BE2C (cell line): ENCODE measurements at places on chromosomes 2 and 18.
A peak's percentile ranks its signal among the peaks of the same experiment; 100 is the strongest.

DNA sequence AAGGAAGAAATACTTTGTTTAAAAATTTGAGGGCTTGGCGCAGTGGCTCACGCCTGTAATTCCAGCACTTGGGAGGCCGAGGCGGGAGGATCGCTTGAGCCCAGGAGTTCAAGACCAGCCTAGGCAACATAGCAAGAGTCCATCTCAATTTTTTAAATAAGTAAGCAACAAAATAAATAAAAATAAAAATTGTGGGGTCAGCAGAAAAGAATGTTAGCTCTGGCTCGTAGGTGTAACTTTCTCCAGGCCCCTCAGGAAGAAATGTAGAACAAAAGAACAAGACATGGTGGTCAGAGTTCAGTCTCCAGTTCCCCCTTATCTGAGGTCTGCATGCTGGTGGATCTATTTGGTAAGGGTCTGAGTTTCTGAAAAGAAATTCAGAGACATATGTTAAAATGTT is 20.4 kb upstream of the PDCL3 start:
- no peak for DNase-seq

GRCh38 chr18:79772865-79773696 is 24.7 kb upstream of the KCNG2 start:
- DNase-seq: no peak

- DNase-seq: peak; percentile 29
Observed at GRCh38 chr2:54773838-54774237, 50.4 kb downstream of the EML6 start.

- no peak for DNase-seq
Observed at GRCh38 chr2:135820003-135820618, 16.9 kb downstream of the LCT start.

GRCh38 chr18:23183411-23184150 is 48.3 kb downstream of the CABLES1 start:
- no peak for DNase-seq

GRCh38 chr18:77054606-77055428 is 77.8 kb downstream of the MBP start:
- peak; percentile 75 for DNase-seq

GRCh38 chr2:134275058-134275862 is 21.4 kb downstream of the MGAT5 start:
- DNase-seq: no peak

DNA sequence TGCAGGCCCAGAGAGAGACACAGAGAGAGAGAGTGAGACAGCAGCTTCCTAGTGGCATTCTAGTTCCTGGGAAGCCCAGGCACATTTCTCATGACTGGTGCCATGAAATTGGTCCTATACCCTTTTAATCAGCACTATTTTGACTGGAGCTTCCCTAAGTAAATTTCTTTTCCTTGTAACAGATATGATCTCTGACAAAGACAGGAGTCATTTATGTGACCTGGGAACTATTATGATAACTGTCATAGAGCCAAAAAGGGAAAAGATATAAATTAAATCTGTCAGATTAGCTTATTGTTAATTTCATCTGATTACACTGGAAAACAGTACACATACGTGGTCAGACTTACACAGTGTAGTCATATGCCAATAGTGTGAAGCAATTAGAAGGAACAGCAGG is 161.3 kb upstream of the HNRNPA3 start:
- no peak for DNase-seq

DNA sequence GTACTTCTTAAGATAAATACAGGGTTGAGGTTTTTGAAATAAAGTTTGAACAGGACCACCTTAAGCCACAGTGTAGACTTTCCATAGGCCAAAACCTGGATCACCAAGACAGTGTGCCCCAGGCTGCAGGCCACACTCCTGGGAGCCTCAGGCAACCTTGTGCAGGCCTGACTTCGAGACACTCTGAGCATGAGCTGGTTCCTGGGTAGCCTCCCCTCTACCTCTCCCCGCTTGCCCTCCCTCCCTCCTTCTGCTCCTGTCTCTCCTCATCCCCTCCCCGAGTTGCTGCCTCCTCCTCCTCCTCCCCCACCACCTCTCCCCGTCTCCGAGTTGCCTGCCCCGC is 10.6 kb upstream of the PROC start:
- no peak for DNase-seq

DNA sequence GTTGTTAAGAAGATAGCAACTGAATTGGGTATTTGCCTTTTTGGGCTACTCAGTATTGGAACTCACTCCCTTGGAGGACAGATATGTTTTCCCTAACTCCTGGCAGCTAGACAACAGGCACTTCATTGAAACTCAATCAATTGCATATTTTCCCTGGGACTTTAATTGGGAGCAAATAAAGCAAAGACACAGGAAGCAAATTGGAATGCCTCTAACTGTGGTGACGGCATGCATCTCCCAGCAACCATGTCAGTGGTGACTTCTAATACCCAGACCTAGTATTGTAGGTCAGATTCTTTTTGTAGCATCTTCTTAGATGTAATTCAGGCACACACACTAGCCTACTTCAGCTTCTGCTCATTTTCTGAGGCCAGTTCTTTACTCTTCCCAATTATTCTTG is 164.2 kb upstream of the SETBP1 start:
- no peak for DNase-seq

GRCh38 chr2:67471681-67472080 is 74.5 kb downstream of the ETAA1 start:
- no peak for DNase-seq

DNA sequence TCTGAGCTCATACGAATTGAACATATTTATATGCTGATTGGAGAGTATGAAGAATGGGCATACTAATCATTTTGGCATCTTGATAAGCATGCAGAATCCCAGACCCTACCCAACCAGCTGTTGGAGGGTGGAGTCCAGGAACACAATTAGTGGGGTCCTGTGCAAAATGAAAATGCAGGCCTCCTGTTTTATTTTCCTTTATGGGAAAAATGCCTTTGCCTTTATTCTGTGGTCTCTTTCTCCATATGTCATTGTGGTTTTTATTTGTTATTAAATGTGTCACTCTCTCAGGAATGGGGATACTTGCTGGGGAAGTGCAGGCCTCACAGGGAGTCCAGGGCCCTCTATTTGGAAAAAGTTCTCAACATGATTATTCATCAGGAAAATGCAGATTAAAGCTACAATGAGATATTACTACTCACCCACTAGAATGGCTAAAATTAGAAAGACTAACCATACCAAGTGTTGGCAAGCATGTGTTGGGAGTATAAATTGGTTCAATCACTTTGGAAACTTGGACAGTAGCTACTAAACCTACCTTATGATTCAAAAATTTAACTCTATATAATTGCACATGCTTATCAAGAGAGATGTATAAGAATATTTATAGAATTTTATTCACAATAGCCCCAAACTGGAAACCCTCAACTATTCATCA is 223.1 kb upstream of the FBXO11 start:
- no peak for DNase-seq

DNA sequence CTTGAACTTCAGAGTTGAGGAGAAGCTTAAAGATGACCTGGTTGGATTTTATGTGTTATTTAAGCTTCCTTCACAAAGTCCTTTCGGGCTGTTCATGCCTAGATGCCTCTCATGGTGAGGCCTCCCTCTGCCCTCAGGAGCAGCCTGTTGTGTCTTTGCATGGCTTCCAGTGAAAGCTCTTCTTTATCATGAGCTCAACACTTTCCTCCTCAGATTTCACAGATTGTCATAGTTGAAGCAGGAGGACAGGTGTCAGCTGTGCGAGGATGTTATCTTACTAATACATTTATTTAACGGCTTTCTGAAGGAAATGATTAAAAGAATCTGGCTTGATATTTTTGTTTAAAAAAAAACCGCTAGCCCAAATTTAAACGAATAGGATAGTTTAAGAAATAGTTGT is 48.8 kb upstream of the ITSN2 start:
- DNase-seq: no peak

DNA sequence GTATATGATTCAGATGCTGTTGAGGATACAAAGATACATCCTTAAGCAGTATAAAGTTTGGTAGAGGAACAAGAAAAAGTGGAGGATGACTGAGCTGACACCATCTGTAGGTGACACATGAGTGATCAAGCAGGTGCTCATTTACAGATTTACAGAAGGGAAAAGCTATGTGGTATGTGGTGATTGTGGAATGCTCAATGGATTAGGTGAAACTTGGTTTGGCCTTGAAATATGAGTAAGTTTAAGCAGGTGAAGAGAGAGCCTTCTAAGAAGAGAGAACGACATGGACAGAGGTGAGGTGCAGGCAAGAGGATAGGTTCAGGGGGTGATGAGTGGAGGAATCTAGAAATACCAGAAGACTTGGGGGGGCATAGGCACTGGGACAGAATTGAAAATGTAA is 5.9 kb downstream of the ASXL3 start:
- DNase-seq: no peak

DNA sequence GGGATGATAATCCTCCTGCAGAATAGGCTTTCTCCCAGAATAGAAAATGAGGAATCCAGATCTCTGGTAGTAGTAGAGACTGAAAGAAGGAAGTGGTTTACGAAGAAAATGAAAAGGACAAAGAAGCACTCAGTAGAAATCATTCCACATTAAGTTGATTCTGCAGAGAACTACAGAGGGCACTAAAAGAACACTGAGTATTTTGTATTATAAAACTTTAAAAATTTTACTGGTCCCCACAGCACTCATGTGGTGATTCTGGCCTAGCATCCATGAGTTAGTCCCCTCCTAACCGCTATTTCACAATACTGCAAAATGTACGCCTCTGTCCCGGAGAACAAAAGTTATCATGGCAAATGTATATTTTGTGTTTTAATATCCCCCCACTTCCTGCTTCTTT is 42.9 kb upstream of the SLC35F5 start:
- DNase-seq: no peak

DNA sequence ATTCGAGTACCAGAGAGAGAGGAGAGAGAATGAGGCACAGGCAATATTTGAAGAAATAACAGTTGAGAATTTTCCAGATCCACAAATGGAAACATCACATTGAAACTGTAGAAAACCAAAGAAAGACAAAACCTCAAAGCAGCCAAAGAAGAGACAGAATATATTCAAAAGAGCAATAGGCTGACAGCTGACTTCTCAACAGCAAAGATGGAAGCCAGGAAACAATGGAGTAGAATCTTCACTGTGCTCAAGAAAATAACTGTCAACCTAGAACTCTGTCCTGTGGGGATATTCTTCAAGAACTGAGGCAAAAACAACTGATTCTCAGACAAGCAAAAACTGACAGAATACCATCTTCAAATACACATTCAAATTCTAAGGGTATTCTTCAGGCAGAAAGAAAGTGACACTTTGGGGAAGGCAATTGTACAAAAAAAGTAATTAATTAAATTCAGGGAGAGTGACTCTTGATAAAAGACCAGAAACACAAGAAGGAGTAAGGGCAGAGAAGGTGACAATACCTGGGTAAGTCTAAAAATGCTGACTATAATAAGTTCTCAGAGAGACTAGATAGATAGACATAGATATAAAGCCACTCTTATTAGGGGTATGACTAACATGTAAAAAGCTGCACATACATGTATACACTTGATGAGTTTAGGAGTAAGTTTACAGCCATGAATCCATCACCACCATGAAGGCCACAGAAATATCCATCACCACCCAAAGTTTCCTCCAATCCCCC is 25.6 kb downstream of the ANKMY1 start:
- DNase-seq: no peak

DNA sequence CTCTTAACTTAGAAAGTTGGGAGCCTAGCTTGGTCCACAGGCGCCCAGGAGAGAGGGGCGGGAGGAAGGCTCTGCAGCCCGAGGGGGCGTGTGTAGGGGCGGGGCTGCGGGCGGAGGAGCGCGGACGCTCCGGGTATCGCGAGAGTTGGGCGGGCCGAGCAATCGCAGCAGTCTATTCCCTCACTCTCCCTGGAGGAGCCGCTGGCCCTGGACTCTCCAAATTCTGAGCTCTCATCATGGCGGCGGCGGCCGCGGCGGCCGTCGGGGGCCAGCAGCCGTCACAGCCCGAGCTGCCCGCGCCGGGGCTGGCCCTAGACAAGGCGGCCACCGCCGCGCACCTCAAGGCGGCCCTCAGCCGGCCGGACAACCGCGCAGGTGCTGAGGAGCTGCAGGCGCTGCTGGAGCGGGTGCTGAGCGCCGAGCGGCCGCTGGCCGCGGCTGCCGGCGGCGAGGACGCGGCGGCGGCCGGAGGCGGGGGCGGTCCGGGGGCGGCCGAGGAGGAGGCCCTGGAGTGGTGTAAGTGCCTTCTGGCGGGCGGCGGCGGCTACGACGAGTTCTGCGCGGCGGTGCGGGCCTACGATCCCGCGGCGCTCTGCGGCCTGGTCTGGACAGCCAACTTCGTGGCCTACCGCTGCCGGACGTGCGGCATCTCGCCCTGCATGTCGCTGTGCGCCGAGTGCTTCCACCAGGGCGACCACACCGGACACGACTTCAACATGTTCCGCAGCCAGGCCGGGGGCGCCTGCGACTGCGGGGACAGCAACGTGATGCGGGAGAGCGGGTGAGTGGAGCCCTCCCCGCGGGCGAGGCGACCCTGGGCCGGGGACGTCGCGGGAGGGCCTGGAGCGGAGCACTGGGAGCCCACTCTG is at the start of gene UBR3:
Gene UBR3 (plus strand): TSS at position 183 of the 869 bp plus-strand sequence. CDS start 54 bp downstream, at position 237.
- peak; percentile 90 for DNase-seq

GRCh38 chr2:203603456-203604389 is 68.6 kb upstream of the RAPH1 start:
- no peak for DNase-seq

GRCh38 chr2:1014802-1015201 is 64.2 kb downstream of the SNTG2 start:
- no peak for DNase-seq

DNA sequence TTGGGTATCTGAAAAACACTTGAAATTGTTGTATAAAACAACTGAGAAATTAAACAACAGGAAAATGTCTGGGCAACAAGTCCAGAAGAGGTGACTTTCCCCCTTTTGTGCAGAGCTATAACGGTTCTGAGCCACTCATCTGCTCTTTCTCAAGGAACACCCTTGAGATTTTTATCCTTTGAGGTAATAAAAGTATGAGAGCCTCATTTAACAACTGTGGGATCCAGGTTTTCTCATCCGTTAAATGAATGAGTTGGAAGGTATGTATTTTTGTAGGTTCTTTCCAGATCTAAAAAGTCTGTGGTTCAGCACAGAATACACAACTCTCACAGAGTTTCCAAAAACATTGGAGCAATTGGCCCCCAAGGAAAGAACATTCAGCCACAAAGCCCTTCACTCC is 93.0 kb downstream of the ANKRD44 start:
- DNase-seq: no peak

- no peak for DNase-seq
Observed at GRCh38 chr2:95344215-95344583, 47.1 kb downstream of the KCNIP3 start.

- DNase-seq: no peak
Observed at GRCh38 chr2:119718501-119719260, 39.7 kb downstream of the TMEM177 start.

GRCh38 chr2:62631160-62632085 is 74.1 kb upstream of the EHBP1 start:
- no peak for DNase-seq

DNA sequence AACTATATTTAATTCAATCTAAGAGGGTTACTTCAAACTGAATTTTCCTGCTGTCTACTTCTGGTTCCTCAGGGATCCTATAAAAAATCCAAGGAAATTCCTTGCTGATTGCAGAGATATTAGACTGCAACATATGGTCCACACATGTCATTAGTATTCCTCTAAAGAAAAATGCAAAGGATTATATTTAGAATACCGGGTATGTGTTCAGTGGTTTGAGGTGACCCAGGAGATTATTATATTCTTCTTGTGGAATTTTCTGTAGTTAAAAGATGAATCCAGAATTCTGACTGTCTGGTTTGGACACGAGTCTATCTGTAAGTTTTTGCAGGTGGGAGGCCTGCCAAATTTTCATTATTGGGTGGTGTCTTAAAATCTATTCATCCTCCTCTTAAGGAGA is 18.2 kb downstream of the HOXD1 start:
- DNase-seq: no peak
